A549 treated with CORT108297 at 1 μM for 4 hours (cell line): ENCODE measurements at places on chromosomes 12 and 14. TPM values are rescaled to one million over a fixed set of nuclear protein-coding genes. Genes with fewer than 3 reads are reported as not detected.

Gene SLC2A13
- total RNA-seq, result 2.6 to 4.2 TPM (median 3.9 TPM) in 5 replicates

Gene OR4K13
- not detected in 5 replicates for total RNA-seq

Gene MIP
- total RNA-seq, result 0.12 TPM in 1 of 5 replicates, not detected in the others

Gene TAS2R20
- total RNA-seq, result 0.07 to 0.13 TPM (median 0.10 TPM) in 5 replicates

Gene PCED1B
- 35.5 to 44.4 TPM (median 44.1 TPM) in 5 replicates for total RNA-seq

Gene WASHC4
- 16.7 to 25.1 TPM (median 22.9 TPM) in 5 replicates for total RNA-seq

Gene FLRT2
- 3.1 to 4.1 TPM (median 3.3 TPM) in 5 replicates for total RNA-seq

Gene SERPINA6
- 0.63 to 1.1 TPM (median 0.95 TPM) in 5 replicates for total RNA-seq

Gene CLEC4C
- total RNA-seq, result not detected in 5 replicates

Gene ATG14
- 4.8 to 6.0 TPM (median 5.1 TPM) in 5 replicates for total RNA-seq

Gene MON2
- 13.4 to 16.4 TPM (median 14.8 TPM) in 5 replicates for total RNA-seq

Gene ADGRD1
- 0.24 to 0.64 TPM (median 0.33 TPM) in 5 replicates for total RNA-seq

Gene HOXC9
- 11.1 to 12.5 TPM (median 11.7 TPM) in 5 replicates for total RNA-seq

Gene R3HDM2
- total RNA-seq, result 9.1 to 11.3 TPM (median 10.0 TPM) in 5 replicates

Gene GNG2
- total RNA-seq, result 2.1 to 3.3 TPM (median 2.7 TPM) in 5 replicates

Gene SCNN1A
- total RNA-seq, result 10.8 to 15.6 TPM (median 14.9 TPM) in 5 replicates

Gene AQP5
- total RNA-seq, result not detected in 5 replicates

Gene SYNDIG1L
- total RNA-seq, result 0.05 TPM in 1 of 5 replicates, not detected in the others

Gene CLEC7A
- not detected in 5 replicates for total RNA-seq

Gene SOAT2
- 0.18 to 0.35 TPM (median 0.21 TPM) in 5 replicates for total RNA-seq

Gene CHMP4A
- total RNA-seq, result 75.4 to 107 TPM (median 77.3 TPM) in 5 replicates

Gene KCNJ8
- 0.29 to 0.57 TPM (median 0.30 TPM) in 5 replicates for total RNA-seq

Gene ZDHHC22
- 0.20 to 0.46 TPM (median 0.34 TPM) in 5 replicates for total RNA-seq

Gene DBX2
- total RNA-seq, result not detected in 5 replicates

Gene MYRFL
- 0.06 to 0.08 TPM (median 0.07 TPM) in 3 of 5 replicates, not detected in the others for total RNA-seq

Gene PIGH
- total RNA-seq, result 18.4 to 21.9 TPM (median 20.7 TPM) in 5 replicates

Gene JAG2
- 18.3 to 31.3 TPM (median 28.9 TPM) in 5 replicates for total RNA-seq

Gene ACRBP
- 0.11 to 0.34 TPM (median 0.16 TPM) in 5 replicates for total RNA-seq

Gene SLC2A14
- not detected in 5 replicates for total RNA-seq

Gene BCL11B
- 0.18 to 0.24 TPM (median 0.21 TPM) in 5 replicates for total RNA-seq
